ENCODE measurements at places on chromosomes 3 and 15. TPM values are rescaled to one million over a fixed set of nuclear protein-coding genes. Genes with fewer than 3 reads are reported as not detected.

Gene PRTG
- total RNA-seq, result 0.32 TPM

Gene DUOX1
- total RNA-seq, result 0.45 TPM

DNA sequence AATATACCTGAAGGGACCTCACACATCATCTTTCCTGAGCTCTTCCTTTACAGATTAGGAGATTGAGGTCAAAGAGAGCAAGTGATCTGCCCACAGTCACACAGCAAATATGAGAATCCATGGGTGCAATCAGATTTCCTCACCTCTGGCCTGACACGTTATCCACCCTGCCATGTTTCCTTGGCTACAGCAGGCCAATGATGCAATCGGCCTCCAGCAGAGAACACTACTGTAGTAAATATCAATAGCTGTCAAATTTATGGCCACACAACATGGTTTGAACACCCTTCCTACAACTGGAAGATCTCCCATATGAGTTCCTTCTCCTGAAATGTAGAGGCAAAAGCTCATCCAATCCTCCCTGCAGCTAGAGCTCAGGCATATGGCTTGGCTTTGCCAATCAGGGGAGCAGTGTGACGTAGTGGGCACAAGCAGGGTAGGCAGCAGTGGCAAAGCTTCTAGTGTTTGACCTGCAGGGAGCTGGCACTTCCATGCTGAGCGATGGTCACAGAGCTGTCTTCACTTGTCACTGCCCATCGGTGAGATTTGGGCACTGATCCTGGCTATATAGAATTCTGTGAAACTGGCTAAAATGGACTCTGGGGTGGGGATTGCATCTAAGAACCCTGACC, 271.3 kb downstream of the TJP1 start:
- DNase-seq, result no peak

- DNase-seq, result no peak
Measured at GRCh38 chr3:151976211-151977050, 103.0 kb downstream of the SUCNR1 start.

Gene GOLGA6L7
- total RNA-seq, result not detected

DNA sequence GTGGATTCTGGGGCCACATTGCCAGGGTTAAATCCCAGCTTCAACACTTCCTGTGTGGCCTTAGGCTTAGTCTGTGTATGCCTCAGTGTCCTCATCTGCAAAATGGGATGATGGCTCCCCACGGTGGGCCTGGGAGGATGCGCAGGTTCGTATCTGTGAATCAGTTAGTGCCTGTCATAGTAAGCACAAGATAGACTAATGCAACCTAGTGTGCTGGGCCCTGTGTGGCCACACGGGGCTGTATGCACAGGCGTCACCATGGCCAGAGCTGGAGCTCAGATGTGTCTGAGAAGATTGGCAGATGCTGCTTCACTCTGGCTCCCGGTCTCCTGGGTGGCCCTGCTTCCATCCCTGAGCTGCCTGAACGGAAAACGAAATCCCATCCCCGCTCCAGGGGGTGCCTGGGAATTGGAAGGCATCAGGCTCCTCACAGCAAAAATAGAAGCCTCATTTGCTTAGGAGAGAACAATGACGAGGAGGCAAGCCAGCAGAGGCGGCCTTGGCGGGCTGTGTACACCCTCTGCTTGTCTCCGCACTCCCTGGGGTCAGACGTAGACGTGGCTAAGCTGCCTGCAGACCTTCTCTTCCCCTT, 103.6 kb downstream of the APBA2 start:
- DNase-seq, result no peak
